Stimulated activated naive B cell treated with anti-CD40 and anti-IgM and Interleukin-4, amounts not matched to agents 10 μg/mL and 1 μg/mL and 100 μg/mL, for 72 hours (primary cell): ENCODE measurements at places on chromosomes 3 and 15.

GRCh38 chr15:84035399-84035766 lies 200.2 kb upstream of the GOLGA6L4 start:
- DNase-seq = no peak

GRCh38 chr3:179438841-179439240 lies 12.4 kb downstream of the GNB4 start:
- peak; percentile 73 for DNase-seq

DNA sequence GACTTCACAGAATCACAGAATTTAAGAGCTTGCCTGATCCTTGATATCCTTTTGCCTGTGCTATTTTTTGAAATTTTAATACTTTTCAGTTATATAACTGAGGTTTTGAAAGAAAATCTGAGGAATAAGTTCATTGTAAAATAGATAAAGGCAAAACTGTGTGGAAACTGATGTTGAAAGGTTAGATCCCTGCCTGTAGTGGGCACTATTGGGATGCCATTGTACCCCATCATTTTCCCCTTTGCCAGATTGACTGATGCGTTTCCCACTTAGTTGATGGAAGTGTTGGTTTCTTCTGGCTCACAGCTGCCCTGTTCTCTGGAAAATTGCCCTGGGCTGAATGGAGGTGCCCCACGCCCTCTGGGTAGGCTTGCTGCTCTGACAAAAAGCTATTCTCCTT lies 387.9 kb downstream of the RBMS3 start:
- no peak for DNase-seq

- peak; percentile 6 for DNase-seq
Measured at GRCh38 chr3:57078635-57079473, 18.4 kb downstream of the SPATA12 start.

DNA sequence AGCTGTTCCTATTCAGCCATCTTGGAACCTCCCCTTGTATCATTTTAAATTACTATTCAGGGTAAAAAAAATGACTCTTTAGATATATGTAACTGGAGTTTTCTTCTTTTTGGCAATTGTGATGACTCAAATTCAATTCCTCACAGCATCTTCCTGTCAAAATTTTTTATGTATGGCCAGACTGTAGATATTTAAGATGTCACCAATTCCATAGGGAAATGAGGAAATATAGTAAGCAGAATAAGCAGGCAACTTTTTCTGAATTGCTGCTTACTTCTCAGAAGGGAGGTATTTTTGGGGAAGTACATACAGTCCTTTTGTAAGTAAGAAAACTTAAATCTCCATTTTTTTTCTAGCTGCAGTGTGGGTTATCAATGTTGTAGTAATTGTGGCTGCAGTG lies 28.8 kb downstream of the EAF2 start:
- DNase-seq = no peak

GRCh38 chr3:119395923-119396358 lies 67.5 kb downstream of the TMEM39A start:
- no peak for DNase-seq

GRCh38 chr15:52132066-52132465 lies 19.5 kb upstream of the BCL2L10 start:
- no peak for DNase-seq

- DNase-seq = peak; percentile 58
Measured at GRCh38 chr15:50876989-50877360, 31.5 kb upstream of the AP4E1 start.

- DNase-seq = no peak
Measured at GRCh38 chr15:76871930-76872329, 33.2 kb downstream of the SCAPER start.
